CD4-positive, alpha-beta T cell treated with Interleukin-1 beta for 1 hour (primary cell): ENCODE measurements at places on chromosomes 2 and 18.

GRCh38 chr2:157443090-157443489, 799 bp downstream of the CYTIP start:
- DNase-seq, result no peak

- DNase-seq, result no peak
Measured at GRCh38 chr2:34534761-34535160, 935.7 kb upstream of the FAM98A start.

DNA sequence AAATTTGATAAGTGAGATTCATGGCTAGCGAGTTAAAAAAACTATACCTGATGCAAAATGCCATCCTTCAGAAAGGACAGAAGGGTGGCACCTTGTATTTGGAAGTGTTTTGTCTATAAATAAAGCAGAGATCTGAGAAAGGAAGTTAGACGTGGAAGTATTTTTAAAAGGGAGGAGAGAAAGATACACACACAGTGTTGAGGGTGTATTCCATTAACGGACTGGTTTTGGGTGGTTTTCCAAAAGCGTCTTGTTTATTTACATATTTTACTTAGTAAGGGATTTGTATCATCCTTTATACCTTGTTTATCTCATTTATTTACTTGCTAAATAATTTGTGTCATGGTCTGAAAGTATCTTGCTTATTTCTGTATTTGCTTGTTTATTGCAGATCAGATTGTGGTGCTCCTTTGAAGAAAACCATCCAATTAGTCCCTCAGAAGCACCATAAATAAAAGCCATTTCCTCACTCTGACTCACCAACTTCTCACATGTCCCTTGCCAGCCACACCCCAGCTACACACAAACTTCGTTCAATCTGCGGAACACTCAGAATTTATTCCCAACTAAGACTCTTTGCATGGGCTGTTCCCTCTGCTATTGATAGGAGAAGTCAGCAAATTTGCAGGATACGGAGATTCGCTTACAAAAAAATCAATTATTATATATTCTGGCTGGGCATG, 90.8 kb downstream of the FAM124B start:
- DNase-seq, result no peak

GRCh38 chr2:20533993-20534622, 87.2 kb downstream of the RHOB start:
- no peak for DNase-seq

- DNase-seq, result peak; percentile 17
Measured at GRCh38 chr2:44952143-44952805, 10.8 kb downstream of the SIX3 start.

- DNase-seq, result no peak
Measured at GRCh38 chr2:29509878-29510277, 394.7 kb downstream of the CLIP4 start.

DNA sequence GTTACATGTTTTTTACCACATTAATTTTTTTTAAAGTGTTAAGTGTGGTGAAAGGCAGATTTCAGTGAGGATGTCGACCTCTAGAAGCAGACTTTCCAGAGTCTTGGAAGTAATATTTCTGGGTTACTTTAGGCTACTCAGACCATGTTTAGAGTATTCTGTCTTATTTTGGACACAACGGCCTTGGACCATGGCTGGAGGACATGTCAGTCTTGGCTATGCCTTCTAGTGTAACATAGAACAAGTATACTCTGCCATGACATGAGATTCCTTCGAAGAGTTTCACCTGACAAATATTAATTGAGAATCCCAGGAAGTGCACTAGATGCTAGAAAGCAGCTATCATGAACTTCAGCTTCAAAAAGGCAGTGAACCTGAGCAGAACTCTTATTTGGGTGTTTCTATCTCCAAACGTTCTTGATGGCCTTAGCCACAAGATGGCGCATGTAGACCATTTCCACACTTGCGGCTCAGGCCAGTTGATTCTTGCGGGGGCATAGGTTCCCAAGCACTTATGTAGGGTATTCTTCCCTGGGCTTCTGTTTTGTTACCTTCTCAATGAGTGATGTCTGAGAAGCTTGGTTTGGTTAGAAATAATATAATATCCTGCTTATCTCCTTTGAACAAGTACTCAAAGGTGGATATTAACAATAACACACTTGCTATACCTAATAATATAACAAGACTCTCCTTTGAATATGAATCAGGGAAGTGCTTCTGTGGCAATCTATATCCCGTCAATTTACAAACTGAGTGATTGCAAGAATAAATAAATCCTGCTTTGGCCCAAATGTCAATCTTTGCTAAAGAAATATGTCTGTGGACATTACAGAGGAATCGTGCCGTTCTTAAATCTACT, 62.0 kb downstream of the CACNB4 start:
- DNase-seq, result peak; percentile 54
